IPS DF 6.9 (cell line): ENCODE measurements at places on chromosomes 16 and 17.

DNA sequence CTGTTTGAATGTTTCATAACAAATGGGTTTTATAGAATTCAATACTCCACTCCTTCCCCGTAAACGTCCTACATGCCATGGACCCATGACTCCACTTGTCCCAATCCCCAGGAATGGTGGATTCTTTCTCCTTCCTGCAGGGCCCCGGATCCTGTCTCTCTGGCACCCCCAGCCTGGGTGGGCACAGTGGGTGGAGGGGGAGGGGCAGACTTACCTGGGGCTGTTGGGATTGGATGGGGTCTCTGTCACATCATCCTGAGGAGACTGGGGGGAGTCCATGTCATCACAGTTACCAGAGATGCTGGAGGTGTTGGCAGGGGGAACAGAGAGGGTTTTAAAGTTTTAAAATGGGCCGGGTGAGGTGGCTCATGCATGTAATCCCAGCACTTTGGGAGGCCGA is 13.2 kb downstream of the TRPV3 start:
- DNase-seq: no peak

DNA sequence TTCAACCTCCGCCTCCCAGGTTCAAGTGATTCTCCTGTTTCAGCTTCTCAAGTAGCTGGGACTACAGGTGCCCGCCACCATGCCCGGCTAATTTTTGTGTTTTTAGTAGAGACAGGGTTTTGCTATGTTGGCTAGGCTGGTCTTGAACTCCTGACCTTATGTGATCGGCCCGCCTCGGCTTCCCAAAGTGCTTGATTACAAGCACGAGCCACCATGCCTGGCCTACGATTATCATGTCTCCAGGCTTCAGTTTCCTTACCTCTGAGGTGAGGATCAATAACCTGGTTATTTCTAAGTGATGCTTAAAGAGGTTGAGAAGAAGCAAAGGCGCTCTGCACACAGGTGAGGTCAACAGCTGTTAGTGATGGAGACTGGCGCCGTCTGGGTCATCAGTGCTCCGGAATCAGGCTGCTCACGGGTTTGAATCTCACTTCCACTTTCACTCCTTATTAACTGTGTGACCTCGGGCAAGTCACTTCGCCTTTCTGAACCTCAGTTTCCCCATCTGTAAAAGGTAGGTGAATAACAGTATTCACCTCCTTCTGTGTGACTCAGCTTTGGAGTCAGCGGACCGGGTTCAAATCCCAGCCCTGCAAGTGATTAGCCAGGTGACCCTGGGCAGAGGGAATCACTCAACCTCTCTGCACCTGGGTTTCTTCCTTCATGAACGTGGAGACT is 745 bp upstream of the ABCC1 start:
- DNase-seq: no peak

GRCh38 chr17:74454197-74455024 is 12.0 kb upstream of the CD300A start:
- DNase-seq: no peak

DNA sequence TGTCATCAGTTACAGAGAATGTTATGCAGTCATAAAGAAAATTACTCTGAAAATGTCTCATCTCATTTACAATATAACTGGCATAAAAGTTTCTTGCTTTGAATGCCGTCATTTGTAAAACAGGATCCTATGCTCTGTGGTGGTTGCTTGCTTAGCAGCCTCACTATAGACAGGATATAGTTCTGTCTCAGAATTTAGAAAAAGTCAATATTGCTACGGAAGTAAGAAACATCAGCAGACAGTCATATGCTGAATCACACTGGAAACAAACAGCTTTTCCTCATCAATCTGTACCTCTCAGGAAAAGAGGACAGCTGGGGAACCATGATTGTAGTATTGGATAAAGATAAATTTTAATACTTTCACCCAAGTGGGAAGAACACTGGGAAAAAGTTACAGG is 105.5 kb downstream of the MYO1D start:
- no peak for DNase-seq

- DNase-seq: no peak
These were observed 19.8 kb downstream of the FAM234A start for GRCh38 chr16:254461-254860.

- no peak for DNase-seq
These were observed 72.2 kb upstream of the GNAO1 start for GRCh38 chr16:56119133-56119532.

GRCh38 chr16:19884611-19885450 is at the start of gene GPRC5B:
TSS of gene GPRC5B (minus strand) at chr16:19884848. CDS start at chr16:19872845, 12,003 bp downstream.
- no peak for DNase-seq

- DNase-seq: no peak
These were observed 16.0 kb downstream of the KCNJ2 start for GRCh38 chr17:70185285-70185684.
